BE2C (cell line): ENCODE measurements at places on chromosomes 13 and 19.

GRCh38 chr19:42212886-42213285 is 4.6 kb downstream of the DEDD2 start:
- no peak for DNase-seq

DNA sequence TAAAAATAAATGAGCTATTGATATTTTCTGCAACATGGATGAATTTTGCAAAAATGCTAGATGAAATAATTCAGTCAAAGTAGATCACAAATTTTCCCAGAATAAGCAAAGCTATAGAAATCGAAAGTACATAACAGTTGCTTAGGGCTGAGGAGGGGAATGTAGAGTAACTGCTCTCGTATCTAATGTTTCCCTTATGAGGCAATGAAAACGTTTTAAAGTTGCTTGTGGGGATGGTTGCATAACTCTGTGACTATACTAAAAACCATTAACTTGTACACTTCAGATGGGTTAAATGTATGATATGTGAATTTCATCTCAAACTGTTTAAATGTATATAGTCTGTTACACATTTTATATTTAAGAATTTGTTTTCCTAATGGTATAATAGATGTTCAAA is 231.7 kb downstream of the GGACT start:
- DNase-seq: no peak

- DNase-seq: no peak
These were observed 68.7 kb downstream of the ZNF726 start for GRCh38 chr19:23983406-23983805.

- no peak for DNase-seq
These were observed 143.3 kb downstream of the MAB21L1 start for GRCh38 chr13:35333157-35333556.

DNA sequence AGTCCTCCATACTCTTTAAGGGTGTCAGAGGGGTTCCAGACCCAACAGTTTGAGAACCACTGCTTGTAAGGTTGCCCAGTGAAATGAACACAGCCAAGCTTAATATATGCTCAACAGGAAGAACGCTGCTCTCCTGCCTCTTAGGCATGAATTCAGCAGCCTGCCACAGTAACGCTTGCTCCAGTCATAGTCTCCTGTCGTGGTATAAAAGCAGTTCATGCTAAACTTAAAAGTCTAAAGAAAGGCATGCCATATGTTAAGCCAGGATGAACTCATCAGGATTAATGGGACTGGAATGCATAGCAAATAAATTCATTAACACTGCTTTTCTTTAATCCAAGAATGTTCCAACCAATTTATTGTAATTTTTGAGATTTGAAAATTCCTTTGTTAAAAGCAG is 38.7 kb downstream of the SLC7A1 start:
- DNase-seq: no peak

DNA sequence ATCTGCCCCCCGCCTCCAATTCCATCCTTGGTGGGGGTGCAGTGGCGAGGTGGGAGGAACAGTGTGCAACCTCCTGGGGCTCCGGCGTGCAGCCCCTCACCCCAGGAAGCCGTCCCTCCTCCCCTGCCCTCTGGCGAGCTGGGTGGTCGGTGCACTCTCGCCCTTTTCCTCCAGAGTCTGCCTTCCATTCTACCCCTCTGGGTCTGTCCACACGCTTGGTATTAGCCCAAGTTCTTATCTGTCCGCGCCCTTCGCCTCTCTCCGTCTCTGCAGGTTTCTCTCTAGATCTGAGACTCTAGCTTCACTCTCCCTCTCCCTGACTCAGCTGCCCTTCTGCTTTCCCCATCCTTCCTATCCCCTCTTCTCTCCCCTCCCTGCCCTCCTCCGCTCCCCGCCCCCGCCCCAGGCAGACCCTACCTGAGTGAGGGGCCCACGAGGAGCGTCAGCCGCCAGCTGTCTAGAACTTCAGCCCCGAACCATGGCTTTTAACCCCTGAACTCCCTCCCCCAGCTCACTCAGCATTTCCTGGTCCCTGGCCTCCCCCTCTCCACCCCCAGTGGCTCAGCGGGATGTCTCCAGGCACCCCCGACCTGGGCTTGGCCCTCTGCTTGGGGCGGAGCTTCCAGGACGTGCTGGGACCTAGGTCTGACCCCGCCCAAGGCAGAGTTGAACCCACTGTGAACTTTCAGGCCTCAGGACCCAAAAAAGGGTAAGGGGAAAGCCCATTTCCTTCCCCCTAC is 499 bp upstream of the KLK13 start:
- no peak for DNase-seq

DNA sequence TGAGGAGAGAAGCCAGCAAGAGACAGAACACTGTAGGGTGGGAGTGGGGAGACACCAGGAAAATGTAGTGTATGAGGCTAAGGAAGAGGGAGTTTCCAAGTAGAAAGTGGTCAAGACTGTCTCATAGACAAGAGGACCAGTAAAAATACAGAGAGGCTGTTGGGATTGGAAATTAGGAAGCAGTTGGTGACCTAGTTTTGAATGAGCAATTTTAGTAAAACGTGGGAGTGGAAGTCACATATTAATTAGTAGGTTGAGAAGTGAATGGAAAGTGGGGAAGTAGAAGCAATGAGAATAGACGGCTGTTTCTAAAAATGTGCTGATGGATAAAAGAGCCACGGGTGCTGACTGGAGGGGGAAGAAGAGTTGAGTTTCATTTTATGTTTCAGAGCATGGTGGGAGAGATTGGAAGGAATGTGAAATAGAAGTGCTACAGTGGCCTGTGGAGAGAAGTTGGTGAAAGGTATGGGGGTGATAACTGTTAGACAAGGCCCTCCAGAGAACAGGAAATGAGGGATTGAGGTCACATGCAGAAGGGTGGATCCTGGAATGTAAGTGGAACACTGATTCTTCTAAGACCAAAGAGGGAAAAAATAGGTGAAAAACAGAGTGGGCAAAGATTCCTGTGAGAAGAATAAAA is 247.3 kb downstream of the MTUS2 start:
- no peak for DNase-seq

DNA sequence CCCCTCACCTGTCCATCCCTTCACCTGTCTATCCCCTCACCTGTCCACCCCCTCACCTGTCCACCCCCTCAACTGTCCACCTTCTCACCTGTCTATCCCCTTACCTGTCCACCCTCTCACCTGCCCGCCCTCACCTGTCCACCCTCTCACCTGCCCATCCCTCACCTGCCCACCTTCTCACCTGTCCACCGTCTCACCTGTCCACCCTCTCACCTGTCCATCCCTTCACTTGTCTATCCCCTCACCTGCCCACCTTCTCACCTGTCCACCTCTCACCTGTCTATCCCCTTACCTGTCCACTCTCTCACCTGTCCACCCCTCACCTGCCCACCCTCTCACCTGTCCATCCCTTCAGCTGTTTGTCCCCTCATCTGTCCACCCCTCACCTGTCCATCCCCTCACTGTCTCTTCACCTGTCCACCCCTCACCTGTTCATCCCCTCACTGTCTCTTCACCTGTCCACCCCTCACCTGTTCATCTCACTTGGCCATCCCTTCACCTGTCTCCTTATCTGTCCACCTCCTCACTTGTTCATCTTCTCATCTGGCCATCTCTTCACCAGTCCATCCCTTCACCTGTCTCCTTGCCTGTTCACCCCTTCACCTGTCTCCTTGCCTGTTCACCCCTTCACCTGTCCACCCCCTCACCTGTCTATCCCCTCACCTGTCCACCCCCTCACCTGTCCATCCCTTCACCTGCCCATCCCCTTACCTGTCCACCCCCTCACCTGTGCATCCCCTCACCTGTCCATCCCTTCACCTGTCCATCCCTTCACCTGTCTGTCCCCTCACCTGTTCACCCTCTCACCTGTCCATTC is 12.7 kb upstream of the KANK2 start:
- DNase-seq: no peak

DNA sequence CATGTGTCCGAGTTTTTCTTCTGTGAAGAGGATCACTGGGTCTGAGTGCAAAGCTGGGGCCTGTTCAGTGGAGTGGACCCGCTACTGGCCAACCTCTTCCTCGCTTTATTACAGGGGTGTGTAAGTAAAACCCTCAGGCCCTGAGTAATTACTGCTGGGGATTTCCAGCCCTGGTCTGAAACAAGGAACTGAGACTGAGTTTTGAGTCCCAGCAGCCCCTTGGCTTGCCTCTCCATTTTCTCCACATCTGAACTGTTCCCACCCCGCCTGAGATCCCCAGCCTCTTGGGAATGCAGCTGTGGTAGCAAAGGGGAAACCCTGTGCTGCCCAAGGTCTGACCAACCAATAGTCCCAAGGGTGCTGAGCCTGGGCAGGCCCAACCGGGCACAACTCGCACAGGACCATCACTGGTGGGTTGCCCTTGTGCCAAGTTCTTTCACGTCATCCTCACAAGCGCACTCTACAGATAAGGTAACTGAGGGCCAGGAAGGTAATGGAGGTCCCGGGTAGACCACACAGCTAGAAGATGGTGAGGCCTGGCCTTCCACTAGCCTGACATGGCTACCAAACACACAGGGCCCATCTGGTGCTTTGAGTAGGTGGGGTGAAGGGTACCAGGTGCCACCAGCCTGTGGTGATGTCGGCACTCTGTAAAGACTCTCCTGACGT is 13.7 kb upstream of the SLC35E1 start:
- DNase-seq: no peak

DNA sequence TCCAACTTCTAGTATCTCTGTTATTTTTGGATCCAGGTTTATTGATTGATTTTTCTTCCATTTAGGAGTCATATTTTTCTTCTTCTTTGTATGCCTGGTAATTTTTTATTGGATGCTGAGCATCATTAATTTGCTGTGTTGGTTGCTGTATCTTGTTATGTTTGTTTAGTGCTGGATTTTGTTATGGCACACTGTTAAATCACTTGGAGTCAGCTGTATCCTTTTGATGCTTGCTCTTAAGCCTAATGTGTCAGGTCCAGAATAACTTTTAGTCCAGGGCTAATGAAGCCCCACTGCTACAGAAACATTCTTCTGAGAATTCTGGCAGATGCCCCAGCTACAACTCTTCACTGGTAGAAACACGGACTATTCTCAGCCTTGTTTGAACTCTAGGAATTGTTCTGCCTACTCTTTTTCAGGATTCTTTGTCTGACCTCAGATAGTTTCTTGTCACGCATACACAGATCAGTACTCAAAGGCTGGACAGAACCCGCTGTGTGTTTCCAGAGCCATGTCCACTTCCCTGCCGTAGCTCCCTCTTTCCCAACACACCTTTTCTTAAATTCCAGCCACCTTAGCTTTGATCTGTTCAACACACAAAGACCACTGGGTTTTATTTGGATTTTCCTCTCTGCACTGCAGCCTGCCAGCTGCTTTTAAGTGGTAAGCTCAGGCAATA is 137.1 kb upstream of the WASF3 start:
- DNase-seq: no peak

- DNase-seq: no peak
These were observed 2.7 kb upstream of the RPS15 start for GRCh38 chr19:1435378-1435989.

- DNase-seq: peak; percentile 64
These were observed 5.0 kb downstream of the ZSCAN5A start for GRCh38 chr19:56309511-56310185.

- no peak for DNase-seq
These were observed 56.5 kb downstream of the CDK8 start for GRCh38 chr13:26310470-26310869.

DNA sequence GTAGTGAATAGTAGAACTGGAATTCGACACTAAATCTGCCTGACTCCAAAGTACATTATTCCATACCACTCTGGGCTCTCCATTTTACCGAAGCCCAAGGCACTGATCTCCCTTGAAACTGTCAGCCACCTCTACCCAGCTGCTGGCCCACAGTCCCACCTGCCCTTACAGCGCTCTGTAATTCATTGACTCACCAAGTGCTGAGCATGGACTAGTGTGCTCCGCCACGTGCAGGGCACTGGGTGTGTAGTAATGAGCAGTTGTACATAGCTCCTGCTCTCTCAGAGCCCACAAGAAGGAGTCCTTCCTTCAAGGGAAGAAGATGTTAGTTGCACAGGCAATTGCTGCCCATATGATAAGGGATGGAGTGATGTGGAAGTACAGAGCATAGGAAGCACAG is 76.6 kb upstream of the SIAH3 start:
- DNase-seq: no peak

- DNase-seq: peak; percentile 97
These were observed 37.6 kb upstream of the NANOS3 start for GRCh38 chr19:13839130-13839937.

DNA sequence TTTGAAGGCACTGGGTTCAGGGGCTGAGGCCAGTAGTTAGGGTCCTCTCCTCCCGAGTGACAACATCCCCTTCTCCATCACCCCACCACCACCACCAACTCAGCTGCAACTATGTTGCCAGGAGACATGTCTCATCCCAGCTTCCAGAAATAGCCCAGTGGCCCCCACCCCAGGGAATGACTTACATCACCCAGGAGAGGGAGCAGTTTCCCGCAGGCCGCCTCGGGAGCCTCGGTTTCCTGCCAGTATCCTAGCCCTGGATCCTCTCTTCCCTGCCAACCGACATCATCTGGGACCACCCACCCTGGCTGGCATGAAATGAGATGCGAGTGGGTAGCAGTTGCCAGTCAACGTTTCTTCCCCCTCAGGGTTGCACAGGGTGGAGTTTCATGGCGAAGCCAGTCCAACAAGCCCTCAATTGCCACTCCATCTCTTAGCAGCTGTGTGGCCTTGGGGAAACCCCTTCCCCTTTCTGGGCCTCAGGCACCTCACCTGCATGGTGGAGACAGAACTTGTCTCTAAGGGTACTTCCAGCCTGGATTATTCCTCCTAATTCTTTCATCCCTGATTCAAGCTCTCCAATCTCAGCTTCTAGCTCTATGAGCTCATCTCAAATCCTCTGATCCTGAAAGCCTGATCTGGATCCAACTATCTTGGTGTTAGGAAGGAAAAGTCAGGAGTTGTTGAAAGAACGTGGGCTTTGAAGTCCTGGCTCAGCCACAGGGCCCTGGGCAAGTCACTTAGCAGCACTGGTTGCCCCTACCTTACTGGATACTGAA is 3.9 kb upstream of the GSK3A start:
- peak; percentile 83 for DNase-seq
